ENCODE measurements at places on chromosomes 11 and 22.

- no peak for DNase-seq
These were observed 111.8 kb downstream of the OSBP2 start for GRCh38 chr22:30806391-30806861.

DNA sequence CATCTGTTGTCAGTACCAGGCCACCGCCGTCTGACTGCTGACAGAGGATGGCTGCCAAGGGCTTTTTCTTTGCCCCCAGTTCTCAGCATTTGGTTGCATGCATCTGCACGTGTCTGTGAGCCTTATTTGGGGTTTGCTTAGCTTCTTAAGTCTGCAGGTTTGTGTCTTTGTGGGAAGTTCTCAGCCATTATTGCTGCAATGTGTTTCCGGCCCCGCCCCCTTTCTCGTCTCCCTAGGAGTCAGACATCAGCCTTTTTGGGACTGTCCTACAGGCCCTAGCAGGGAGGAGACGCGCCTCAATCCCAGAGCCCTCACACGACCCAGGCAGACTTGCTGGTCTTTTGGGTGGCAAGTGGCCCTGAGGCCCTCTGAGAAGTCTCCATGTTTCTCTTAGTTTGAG lies 8.0 kb downstream of the MOB2 start:
- DNase-seq, result no peak

DNA sequence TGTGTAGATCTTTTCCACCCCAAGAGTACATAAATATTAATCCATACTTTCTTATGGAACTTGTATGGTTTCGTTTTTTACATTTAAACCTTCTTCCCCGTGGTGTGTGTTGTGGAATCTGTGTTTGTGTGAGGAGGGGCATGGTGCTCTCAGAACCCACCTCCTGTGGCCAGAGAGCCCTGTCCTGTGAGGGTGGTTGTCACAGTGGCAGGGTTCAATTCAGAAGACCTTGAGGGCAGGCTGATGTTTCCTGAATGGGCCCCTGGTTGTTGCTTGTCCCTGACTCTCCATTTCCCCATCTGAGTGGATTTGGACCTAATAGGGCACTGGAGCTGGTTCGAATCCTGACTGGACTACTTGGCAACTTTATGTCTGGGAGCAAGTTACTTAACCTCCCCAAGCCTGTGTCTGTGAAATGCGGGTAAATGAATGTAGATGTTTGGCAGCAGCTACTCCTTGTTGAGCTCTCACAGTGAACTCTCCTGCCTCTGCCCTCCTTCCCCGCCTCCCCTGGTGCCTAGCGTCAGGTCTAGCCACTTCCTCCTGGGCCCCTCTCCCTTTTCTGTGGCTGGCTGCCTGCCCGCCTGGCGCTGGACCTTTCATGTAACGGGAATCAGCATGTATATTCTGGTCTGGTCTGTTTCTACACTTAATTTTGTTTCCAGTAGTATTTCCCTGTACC lies 7.3 kb downstream of the NEAT1 start:
- DNase-seq, result no peak

GRCh38 chr11:117419482-117420142 lies 92.0 kb downstream of the CEP164 start:
- DNase-seq, result no peak

GRCh38 chr11:48051217-48051830 lies 71.0 kb downstream of the PTPRJ start:
- DNase-seq, result no peak

DNA sequence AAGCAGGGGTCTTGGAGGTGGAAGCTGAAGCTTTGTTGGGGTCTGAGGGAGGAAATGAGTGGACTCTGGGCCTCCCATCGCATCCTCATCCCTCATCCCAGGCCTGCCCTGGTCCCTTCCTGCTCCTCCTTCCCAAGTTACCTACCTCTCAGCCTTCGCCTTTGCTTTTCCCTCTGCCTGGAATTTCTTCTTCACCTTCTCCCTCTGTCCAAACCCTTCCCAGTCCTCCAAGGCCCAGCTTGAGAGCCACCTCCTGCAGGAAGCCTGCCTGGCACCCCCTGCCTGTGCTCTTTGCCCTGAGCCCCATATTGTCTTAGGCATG lies 2.1 kb upstream of the NUDT8 start:
- DNase-seq, result no peak

Measured in stimulated activated CD8-positive, alpha-beta memory T cell treated with anti-CD3 and anti-CD28 coated beads, Interleukin-12 subunit alpha, Interleukin-12 subunit beta, amount 100 ng/mL, for 1 hour (primary cell).